Activated T-cell treated with anti-CD3 and anti-CD28 coated beads for 48 hours (primary cell): ENCODE measurements at places on chromosomes 7 and 10.
A peak's percentile ranks its signal among the peaks of the same experiment; 100 is the strongest.

GRCh38 chr7:1425292-1426136 lies 33.8 kb downstream of the MICALL2 start:
- no peak for DNase-seq

DNA sequence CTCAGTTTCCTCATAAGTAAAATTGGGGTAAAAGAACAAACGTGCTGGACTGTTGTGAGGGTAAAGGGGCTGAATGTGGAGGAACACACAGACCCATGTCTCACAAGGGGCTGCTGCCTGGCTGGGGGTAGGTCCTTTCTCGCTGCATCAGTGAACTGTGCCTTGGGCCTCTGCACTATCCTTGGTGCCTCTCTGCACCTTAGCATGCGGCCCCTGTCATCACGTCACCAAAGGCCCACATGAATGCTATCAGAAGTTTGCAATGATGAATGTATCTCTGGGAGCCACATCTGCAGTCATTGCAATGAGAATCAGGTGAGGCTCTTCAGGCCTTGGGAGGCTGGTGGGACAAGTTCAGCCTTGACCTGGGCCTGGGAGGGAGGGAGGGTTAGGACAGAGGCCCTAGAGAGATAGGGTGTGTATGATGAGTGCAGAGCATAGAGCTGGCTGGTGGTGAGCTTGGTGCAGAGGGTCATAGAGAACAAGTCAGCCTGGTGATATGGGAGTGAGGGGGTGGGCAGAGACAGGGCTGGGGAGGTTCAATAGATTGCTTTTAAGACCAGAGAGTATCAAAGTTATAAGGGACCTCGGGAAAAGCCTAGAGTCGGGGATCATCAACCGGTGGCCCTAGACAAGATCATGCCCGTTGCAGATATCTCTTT lies 308.4 kb downstream of the RPS24 start:
- DNase-seq, result no peak

GRCh38 chr7:154916856-154917807 lies 85.8 kb downstream of the PAXIP1 start:
- no peak for DNase-seq

GRCh38 chr7:17530741-17531421 lies 232.4 kb downstream of the AHR start:
- DNase-seq, result no peak

DNA sequence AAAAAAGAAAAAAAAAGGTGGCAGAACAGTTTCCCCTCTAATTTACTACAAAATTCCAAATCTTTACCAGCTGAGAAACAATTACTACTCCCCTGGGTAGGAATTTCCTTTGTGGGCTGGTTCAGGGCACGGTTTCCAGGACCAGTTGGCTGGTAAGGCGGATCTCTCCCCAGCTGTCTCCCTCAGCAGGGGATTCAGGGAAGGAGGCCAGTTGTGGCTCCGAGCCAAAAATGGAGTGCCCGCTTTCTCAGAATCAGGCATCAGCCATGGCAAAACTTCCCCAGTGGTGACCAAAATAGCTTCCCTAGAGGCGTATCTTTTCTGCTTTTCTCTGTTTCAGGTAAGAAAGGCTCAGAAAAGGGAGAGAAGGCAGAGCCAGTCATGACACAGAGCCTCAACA lies 91.2 kb downstream of the ZNF22 start:
- DNase-seq, result no peak

- no peak for DNase-seq
Measured at GRCh38 chr7:36227223-36227622, 74.2 kb downstream of the EEPD1 start.

- no peak for DNase-seq
Measured at GRCh38 chr10:121425623-121426022, 172.6 kb downstream of the FGFR2 start.

DNA sequence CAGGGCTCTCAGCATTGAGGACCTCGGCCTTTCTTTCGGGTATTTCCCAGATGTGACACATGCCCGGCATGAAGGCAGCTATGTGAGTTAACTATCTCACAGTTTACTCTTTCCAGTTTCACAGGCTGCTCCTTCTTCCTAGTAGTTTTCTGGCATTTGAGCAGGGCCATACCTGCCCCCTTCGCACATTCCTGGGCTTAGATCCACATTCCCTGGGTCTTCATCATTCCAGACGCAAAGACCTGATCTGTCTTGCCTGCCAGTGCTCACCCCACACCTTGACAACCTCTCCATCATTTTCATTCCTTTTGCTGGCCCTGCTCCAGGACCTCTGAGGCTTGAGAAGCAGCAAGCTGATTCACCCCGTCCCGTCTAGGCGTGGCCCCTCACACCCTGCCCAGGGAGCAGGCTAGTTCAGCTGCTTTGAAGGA lies 227.5 kb downstream of the WDR11 start:
- DNase-seq, result no peak

GRCh38 chr7:18494821-18495408 lies 634 bp upstream of the HDAC9 start:
- no peak for DNase-seq

DNA sequence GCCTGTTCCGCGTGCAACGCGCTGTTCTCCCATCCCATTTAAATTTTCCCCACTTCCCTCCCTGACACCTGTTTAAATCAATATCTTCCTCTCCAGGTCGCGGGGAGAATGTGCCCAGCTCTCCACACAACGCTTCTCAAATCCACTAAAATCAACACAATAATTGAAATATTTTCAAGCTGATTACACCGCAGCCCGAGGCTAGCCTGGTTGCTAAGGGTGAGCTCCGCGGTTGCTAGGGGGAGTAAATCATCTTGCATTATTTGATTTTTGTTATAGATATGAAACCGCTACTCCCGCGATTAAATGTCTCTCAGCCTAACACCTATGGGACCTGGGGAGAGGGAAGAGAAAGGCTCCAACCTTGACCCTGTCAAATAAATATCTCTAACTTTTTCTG lies 36.2 kb downstream of the UNCX start:
- DNase-seq, result no peak

DNA sequence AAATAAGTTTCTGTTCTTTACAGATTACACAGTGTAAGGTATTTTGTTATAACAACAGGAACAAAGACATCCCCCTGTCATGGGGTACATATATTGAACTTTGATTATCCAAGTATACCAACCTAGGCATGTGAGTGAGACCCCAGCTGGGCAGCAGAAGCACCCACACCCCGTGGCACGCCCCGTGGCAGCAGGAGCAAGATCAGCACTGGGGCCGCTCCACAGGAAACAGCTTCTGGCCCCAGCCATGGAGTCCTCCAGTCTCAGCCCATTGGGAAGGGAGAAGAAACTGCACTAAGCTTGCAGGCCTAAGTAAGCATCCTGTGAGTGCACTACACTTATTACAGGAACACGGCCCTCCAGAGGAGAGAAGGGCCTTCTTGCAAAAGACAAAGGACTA lies 24.2 kb upstream of the TMEM72 start:
- DNase-seq, result no peak

GRCh38 chr10:73916761-73917470 lies 6.0 kb downstream of the PLAU start:
- DNase-seq, result no peak

GRCh38 chr7:767941-768731 lies 41.1 kb upstream of the PRKAR1B start:
- DNase-seq, result peak; percentile 28

- DNase-seq, result no peak
Measured at GRCh38 chr7:48691788-48692187, 232.6 kb upstream of the CDC14C start.

DNA sequence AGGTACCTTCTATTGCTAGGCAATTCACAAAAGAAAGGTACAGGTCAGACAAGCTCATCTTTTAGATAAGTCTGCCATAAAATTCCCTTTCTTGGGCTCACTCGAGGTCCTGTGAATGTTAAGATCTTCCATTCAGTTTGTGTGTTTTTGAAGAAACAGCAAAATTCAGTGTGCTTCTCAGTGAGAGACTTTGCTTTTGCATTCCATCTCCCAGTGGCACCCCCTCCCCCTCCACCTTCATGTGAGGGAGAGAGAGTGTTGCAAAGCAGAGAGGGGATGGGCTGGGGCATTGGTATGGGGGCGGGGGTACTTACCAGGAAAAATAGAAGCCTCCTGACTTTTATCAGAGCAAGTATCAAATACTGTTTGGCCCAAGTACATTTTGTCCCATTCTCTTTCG lies 3.8 kb upstream of the TECTB start:
- no peak for DNase-seq

DNA sequence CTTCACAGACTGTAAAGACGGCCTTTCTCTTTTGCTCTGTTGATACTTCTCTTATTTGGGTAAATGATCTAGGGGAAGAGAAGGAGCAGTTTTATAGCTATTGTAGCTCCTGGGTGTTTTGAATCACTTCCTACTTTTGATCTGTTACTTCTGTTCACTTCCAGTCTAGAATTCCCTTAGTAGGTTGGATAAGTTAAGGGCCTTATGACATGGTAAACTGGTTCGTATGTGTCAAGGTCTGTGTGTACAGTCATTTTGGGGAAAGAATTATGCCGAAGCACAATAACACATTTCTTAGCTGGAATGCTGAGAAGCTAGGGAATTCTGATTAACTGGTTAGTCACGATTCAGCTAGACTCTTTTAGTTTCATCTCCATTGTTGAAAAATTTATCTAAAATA lies 8.1 kb downstream of the DENND10 start:
- no peak for DNase-seq

DNA sequence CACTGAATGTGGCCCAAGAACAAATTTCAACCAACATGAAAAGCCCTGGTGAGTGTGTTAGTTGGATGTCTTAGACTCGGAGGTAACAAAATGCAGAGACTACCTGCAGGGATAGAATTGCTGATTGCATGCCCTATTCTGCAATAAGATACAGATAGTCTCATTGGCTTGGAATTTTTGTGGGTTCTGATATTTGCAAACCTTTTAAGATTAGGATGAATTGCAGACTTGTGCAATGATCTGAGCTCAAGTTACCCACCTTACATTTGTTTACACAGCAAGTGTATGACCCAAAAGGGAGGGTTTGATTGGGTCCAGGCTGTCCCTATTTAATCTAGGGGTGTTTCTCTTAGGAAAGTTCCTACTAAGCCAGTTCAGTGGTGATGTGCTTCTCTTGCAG lies 45.4 kb downstream of the GPR37 start:
- no peak for DNase-seq

DNA sequence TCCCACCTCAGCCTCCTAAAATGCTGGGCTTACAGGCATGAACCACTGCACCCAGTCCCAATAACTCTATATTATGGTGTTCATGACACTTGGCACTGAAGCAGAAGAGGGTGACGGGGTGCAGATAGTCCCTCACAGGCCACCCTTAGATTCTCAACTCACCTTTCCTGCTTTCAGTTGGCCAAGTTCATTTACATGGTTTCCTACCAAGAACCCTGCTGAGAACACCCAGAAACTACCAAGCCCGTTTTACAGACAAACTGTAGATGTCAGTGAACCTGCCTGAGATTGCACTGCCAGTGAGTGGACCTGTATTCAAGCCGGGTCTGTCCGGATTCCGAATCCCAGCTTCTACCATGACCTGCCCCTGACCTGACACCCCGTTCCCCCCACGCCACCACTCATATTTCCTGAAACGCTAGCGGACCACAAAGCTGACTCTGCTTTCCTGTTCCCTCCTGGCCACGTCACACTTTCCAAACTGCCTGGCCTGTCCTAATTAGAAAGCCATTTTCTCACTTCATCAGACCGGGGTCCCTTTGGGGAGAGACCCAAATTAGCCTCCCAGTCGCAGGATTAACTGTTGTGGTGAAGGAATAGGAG lies 17.3 kb downstream of the GRID2IP start:
- DNase-seq, result peak; percentile 36

DNA sequence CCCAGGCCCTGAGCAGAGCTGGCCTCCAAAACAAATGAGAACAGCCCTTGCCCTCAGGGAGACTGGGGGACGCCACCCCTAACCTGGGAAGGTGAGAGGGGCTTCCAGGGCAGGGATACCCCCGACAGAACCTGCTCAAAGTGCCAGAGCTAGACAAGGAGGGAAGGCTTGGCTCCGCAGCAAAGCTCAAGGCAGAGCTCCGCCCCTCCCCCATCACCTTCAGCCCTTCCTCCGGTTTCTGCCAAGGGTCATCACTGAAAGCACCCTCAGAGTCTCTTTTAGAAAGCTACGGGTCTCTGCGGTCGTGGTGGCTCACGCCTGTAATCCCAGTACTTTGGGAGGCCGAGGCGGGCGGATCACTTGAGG lies 73.4 kb upstream of the CUX1 start:
- DNase-seq, result no peak

GRCh38 chr10:33025039-33025438 lies 67.0 kb upstream of the ITGB1 start:
- no peak for DNase-seq

DNA sequence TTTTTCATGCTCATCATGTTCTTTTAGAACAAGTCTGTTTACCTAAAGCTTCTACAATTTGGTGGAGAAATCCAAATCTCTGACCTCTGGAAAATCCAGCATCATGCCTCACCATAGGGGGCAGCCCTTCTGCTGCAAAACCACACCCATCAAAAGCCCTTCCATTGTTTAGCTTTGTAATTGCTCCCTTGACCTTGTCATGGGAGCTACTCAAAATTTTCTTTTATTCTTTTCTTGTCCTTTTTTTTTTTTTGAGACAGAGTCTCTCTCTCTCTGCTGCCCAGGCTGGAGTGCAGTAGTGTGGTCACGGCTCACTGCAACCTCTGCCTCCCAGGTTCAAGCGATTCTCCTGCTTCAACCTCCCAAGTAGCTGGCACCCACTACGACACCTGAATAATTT lies 234.4 kb downstream of the NEBL start:
- DNase-seq, result no peak

GRCh38 chr10:33776419-33777070 lies 442.1 kb upstream of the NRP1 start:
- DNase-seq, result no peak

DNA sequence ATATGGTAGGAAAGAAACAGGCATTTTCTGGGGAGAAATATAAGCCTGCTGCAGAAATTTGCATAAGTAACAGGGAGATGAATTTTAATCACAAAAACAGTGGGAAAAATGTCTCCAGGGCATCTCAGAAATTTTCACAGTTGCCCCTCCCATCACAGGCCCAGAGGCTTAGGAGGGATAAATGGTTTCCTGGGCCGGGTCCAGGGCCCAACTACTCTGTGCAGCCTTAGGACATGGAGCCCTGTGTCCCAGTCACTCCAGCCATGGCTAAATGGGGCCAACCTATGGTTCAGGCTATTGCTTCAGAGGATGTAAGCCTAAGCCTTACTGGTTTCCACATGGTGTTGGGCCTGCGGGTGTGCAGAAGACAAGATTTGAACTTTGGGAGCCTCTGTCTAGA lies 9.2 kb downstream of the OR6B1 start:
- DNase-seq, result no peak
